NCI-H510A treated with DMSO at 0.1 percent for 48 hours (cell line): ENCODE measurements at places on chromosomes 1 and 21.

- DNase-seq: no peak
Measured at GRCh38 chr1:29638281-29638680, 402.0 kb downstream of the PTPRU start.

- no peak for DNase-seq
Measured at GRCh38 chr1:186534401-186534800, 73.5 kb upstream of the PDC start.

DNA sequence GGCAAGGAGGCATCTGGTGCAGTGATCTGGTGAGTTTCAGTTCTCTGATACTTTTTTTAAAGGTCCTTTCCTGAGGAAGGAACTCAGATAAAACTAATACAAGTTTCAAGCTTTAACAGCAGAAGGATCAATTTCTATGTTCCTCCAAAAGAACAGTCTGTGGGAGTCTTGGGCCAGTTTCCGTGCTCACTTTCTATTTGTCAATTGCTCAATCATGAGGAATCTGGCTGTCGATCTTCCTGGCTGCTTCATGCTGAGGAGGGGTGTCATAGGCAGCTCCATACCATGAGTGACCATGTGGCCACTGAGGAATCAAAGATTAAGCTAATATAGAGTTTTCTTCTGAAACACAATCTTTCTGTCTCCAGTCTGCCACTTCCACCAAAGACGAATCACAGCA is 11.4 kb upstream of the TMEM125 start:
- no peak for DNase-seq

GRCh38 chr1:19151537-19151936 is 58.5 kb downstream of the UBR4 start:
- no peak for DNase-seq

GRCh38 chr1:53967409-53968124 is 21.4 kb downstream of the LRRC42 start:
- DNase-seq: peak; percentile 63

- DNase-seq: no peak
Measured at GRCh38 chr1:227895828-227896685, 51.7 kb downstream of the WNT9A start.

DNA sequence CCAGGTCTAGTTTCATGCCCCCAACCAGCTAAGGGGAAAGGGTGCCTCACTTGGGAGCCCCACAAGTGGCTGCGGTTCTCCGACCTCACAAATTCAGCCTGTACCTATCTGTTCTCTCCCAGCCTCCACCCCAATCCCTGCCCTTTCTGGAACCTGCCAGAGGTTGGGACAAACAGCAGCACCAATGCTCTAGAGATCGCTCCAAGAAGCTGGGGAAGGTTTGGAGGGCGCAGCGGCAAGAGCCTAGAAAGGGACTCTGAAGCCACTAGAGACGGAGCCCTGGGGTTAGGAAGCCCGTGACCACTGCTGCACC is 243.4 kb upstream of the VAMP3 start:
- DNase-seq: no peak

- no peak for DNase-seq
Measured at GRCh38 chr1:155082301-155083051, 3.8 kb downstream of the EFNA3 start.

DNA sequence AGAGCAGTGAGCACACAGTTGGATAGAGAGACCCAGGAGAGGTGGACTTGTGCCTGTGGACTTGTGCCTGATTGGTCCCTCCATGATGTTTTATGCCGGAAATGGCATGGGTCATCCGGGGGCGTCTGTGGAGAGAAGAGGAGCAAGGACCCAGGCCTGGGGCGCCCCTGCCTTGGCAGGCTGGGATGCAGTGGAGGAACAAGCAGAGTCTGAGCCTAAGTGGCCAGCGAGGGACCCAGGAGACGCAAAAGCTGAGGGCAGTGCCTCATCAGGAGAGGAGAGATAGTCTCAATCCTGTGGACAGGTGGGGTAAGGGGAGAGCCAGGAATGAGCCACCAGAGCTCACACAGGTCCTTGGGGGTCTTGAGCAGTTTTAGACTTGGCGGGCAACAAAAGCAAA is 146.9 kb downstream of the PCBP3 start:
- DNase-seq: no peak

GRCh38 chr21:42453224-42453985 is 42.6 kb downstream of the RSPH1 start:
- DNase-seq: peak; percentile 55

DNA sequence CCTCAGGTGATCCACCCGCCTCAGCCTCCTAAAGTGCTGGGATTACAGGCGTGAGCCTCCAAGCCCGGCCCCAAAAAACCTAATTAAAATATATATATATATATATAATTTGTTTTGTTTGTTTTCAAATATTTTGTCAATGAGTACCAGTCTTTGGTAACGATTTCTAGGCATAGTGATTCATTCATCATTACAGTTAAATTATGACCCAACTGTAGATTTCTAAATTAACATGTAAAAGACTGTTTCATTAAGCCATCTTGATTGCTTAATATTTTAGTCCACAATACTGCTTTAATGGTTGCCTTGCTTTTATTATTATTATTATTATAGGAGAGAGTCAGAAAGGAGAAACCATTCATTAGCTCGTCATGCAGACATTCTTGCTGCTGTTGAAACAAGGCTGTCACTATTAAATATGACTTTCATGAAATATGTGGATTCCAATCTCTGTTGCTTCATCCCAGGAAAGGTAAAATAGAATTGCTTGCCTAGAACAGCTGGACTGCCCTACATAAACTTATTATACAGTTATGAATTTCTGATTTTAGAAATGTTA is 19.9 kb downstream of the FBXO28 start:
- DNase-seq: no peak

- no peak for DNase-seq
Measured at GRCh38 chr1:39145331-39145965, 59.0 kb upstream of the MACF1 start.

GRCh38 chr1:38667626-38668025 is 191.9 kb downstream of the RRAGC start:
- no peak for DNase-seq

- DNase-seq: no peak
Measured at GRCh38 chr1:36438715-36439114, 11.5 kb downstream of the OSCP1 start.

DNA sequence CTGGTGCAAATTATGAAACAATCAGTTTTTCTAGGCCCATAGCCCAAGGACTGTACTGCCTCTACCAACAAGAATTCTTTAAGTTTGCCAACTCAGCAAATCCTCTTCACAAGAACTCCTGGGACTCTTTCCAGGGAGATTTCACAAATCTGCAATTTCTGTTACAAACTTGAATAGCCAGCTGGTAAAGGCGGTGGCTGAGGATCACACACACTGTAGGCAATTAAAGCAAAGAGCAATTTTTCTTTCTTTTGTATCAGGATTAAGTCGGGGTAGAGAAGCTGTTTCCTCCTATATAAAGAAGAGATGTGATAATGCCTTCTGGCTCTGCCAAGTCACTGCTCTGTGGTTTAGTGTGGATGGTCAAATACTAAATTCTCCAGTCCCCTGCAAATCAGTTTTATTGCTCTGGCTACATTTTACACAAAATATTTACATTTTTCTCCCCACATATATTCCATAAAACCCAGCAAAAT is 1.7 kb downstream of the ALDH9A1 start:
- no peak for DNase-seq

- DNase-seq: peak; percentile 48
Measured at GRCh38 chr1:226100436-226101391, 38.2 kb downstream of the H3-3A start.
